ENCODE measurements at places on chromosomes 6 and 20.
A peak's percentile ranks its signal among the peaks of the same experiment; 100 is the strongest.

DNA sequence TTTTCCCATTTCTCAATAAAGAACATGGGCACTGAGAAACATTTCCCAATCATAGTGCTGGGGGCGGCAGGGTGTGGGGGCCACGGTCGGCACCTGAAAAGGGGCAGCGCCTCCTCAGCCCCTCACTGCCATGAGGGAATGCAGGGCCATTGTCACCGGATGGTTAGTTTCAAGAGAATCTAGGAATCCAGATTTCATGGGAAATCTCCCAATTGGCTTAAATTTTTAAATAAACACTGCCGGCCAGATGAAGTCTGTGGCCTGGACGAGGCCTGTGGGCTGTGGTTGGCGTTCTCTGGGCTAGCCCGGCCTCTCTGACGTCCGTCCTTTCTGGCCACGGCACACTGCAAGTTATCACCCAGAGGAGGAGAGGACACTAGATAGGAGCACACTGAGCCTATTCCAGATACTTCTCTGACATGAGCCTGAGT is 25.6 kb downstream of the MANBAL start:
- no peak for DNase-seq

DNA sequence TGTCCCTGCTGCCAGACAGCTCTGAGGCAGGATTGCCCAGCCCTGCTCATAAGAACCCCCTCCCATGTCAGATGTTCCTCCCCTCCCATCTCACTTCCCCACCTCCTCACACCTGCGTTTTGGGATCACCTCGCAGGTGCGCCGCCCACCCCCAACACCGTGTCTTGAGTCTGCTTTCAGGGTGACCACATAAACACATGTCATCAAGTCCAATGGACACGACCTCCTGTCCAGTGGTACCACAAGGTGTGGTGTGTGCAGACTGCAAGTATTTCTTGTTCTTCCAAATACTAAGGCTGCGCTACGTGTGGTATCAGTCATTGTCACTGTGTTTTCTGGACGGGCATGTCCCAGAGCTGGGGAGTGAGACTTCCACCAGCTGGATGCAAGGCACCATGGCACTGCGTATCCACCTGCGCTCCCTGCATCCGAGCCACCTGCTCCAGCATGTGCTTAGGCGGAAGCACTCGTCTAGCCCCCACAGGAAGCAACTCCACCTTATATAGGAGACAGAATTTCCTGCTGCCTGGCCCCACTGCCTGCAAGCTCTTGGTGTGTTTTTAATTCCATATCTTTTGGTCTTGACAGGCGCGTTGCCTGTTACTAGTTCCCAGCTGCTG is 119.7 kb upstream of the NXT1 start:
- no peak for DNase-seq

DNA sequence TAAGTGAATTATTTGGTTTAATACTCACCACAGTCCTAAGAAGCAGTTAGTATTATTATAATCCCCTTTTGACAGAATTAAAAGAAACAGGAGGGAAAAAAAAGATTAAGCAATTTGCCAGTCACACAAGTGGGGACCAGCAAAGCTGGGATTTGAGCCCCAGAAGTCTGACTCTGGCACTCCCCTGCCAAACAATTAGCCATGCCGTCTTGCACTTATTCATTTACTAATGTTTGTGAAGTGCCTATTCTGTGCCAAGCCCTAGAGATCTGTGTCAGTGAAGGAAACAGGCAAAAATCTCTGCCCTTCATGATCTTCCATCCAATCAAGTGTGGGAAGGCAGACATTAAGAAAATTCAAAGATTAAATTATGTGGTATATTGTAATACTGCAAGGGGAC is 126.0 kb upstream of the TOP1 start:
- DNase-seq: no peak

GRCh38 chr6:43789447-43789846 is 19.4 kb downstream of the VEGFA start:
- no peak for DNase-seq

- DNase-seq: peak; percentile 46
Measured at GRCh38 chr6:26044140-26045064, 42.8 kb upstream of the HFE start.

DNA sequence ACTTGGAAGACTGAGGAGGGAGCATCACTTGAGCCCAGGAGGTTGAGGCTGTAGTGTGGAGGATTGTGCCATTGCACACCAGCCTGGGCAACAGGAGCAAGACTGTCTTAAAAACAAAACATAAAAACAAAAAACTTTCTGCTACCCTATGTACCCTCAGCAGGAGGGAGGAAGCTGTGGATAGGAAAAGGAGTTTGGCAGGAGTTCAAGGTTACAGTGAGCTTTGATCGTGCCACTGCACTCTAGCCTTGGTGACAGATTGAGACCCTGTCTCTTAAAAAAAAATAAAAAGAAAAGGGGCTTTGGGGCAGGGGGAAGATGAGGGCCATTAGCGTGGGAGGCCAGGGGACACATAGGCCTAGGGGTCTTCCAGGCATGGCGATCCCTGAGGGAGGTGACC is 135.7 kb downstream of the DHX35 start:
- no peak for DNase-seq

GRCh38 chr6:165889636-165890403 is 226.8 kb upstream of the PDE10A start:
- no peak for DNase-seq

DNA sequence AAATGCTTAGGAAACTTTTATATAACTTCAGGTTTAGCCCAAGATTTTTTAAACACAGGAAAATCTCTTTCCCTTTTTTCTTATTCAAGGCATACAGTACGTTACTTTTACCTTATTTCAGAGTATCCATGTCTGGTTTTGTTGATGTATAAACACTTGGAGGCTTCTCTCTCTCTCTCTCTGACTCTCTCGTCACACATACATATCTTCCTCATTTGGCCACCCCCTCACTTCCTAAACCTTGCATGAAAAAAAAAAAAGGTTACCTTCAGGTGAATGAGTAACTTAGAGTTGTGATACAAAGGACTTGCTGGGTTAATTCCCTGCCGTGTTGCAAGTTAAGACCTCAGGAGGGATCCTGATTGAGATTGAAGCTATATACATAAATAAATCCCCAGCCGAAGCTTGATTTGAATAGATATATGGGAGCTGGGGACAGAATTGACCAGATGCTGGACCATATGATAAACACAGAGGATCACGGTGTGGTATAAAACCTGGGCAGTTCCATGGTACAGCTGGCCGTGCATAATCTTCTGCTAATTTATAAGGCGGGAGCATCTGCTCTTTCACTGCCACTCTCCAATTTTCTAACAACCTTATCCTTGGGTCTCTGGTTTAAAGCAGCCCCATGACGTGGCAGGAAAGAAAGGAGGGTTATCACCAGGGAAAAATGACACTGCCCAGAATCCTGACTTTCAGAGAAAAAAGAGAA is 55.1 kb upstream of the IL20RA start:
- DNase-seq: peak; percentile 33

DNA sequence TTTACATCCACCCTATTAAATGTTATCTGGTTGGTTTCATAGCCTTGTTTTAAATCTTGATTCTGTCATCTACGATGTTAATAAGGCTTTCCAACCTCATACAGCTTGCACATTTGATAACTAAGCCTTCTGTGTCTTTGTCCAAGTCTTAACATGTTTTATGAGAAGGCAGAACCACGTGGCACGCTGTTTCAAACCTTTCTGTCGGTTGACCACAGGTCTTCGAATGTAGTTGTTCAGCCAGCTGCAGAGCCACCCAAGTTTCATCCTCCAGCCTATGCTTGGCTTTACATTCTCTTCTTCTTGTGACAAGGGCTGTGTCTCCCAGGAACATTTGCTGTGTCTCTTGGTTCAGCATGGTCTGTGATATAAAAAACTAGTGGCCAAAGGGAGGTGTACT is 15.7 kb upstream of the SGK2 start:
- peak; percentile 63 for DNase-seq
